ENCODE measurements at places on chromosomes 16 and 17.

DNA sequence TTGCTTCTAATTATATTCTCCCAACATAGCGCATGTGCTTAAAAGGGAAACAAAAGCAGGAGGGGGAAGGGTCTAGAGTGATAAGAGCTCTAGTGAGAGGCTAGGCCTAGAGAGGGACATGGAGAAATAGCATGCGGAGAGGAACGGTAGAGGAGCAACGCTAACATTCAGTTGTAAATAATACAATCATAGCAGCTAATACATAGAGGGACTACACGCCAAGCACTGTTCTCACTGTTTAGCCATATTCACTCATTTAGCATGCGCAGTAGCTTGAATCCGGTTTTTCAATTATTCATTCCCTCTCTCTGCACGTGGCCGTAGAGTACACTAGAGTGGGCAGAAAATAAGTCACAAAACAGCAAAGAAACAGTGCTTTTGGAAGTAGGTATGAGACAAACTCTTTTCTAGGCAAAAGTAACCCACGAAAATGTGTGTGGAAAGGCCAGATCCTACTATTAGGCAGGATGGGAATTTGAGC lies 1.7 kb upstream of the ALOX12 start:
- DNase-seq: no peak

DNA sequence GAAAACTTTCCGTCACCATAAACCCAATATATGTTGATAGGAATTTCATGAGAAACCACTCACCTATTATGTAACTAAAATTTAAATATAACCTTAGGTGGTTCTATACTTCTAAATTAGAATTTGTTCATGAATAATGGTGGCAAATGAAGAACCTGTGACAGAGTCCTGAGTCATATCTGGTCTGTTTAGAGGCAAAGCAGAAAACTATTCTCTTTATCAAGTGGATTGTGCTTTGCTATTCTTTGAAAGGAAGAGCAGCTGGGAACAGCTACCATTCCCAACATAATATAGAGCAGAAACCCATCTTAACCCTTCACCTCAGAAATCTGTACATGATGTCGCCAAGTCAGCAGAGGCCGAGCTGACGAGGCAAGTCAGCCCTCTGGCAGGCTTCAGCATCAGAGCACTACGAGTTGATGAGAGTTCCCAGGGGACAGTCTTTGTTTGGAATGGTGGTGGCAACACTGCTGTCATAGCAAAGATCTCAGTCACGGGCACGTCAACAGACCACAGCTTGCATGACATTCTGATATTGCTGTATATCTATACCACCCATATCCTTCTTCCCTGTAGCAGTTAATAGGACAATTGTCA lies 631.9 kb upstream of the CA10 start:
- DNase-seq: no peak

GRCh38 chr16:77581706-77582105 lies 140.6 kb upstream of the NUDT7 start:
- DNase-seq: no peak

- DNase-seq: peak; percentile 73
Measured at GRCh38 chr17:51000835-51001638, 119.6 kb downstream of the SPAG9 start.

DNA sequence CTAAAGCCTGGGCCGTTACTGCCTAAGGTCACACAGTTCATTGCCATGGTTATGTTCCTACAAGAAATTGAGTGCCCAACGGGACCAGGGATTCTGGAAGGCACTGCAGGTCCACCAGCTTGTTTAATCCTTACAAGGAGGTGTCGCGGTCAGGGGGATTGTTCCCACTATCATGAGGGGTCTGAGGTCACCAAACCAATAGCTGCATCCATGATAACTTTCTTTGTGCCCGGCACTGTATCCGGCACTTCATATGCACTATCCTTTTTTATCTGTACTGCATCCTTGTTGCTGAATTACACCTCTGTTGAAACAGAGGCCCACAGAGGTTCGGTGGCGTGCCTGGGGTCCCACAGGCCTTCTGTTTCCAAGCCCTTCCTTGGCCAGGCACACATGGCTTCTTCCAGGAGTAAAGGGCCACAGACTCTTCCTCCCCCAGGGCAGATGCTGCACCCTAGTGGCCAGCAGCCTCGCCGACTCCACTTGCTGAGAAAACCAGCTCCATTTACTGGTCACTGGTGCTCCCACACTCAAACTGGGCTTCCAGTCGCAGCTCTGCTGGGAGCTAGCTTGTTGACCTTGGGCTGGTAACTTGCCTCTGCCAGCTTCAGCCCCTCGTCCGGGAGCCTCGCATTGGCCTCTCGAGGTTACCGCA lies 82.0 kb upstream of the PLCG2 start:
- no peak for DNase-seq

- no peak for DNase-seq
Measured at GRCh38 chr17:8859027-8859803, 8.3 kb downstream of the PIK3R6 start.

DNA sequence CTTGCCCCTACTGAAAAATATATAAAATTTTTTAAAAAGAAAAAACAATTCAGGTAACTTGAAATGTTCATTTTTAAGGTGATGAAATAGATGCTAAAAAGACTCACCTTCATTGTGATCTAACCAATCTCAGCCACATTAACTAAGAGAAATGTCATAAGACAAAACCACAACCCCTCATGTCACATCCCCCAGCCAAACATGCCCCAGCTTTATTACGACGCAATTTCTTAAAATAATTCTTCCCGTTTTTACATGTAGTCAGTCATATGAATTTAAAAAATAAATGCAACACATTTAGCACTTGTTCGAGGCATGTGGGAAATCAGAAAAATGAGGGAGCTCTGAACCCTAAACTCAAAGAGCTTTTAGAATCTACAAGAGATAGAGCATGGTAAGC lies 9.5 kb downstream of the AMFR start:
- DNase-seq: no peak

DNA sequence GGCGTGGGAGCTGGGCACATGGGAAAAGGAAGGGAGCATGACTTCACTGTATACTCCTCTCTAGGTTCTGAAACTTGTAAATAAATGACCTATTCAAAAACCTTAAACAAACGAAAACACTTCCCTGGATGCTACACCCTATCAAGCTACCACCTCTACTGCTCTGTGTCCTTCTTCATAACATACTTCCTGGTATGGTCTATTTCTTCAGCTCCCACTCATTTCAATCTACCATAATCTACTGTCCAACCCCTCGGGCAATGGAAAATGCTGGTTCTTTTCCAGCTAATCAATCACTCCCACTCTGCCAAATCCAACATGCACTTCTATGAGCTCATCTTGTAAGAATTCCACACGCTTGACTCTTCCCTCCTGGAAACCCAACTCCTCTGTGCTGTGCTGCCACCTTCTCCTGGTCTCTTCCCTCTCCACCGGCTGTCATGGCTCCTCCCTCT lies 42.4 kb downstream of the AMFR start:
- DNase-seq: no peak

GRCh38 chr16:4450931-4451519 lies 23.4 kb downstream of the NMRAL1 start:
- DNase-seq: no peak

DNA sequence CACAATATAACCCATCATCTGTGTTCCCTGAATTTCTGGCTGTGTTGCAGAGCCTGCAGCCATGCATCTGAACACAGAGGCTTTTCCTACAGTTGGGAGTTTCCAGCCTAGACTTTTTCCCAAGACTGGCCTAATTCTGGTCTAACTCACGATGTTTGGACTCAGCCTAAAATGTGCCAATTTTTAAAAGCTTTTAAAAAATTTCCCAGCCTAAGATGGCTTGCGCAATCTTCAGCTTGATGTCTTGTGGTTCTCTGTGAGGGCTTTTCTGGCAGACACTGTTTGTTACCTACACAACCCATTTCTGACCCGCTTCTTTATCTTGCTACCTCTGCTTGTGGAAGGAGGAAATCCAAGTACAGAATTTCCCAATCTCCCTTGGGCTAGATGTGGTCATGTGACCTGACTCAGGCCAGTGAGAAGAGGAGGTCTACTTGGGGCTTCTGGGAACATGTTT lies 72.7 kb upstream of the GAS7 start:
- DNase-seq: no peak

GRCh38 chr16:4324492-4325252 lies 8.8 kb downstream of the GLIS2 start:
- DNase-seq: no peak

GRCh38 chr16:55943267-55943666 lies 68.1 kb upstream of the CES5A start:
- DNase-seq: no peak
